ENCODE measurements at places on chromosomes 1 and 21. TPM values are rescaled to one million over a fixed set of nuclear protein-coding genes. Genes with fewer than 3 reads are reported as not detected.

GJA8 gene
- not detected for polyA plus RNA-seq

GPR161 gene
- 17.6 TPM for polyA plus RNA-seq

CFAP141 gene
- not detected for polyA plus RNA-seq

TNNT2 gene
- polyA plus RNA-seq, result 3.1 TPM

TPM3 gene
- polyA plus RNA-seq, result 278 TPM

OR2T33 gene
- polyA plus RNA-seq, result not detected

PSRC1 gene
- 83.3 TPM for polyA plus RNA-seq

OR2L2 gene
- not detected for polyA plus RNA-seq

DCST1 gene
- polyA plus RNA-seq, result 0.03 TPM

PEX11B gene
- 15.1 TPM for polyA plus RNA-seq

CELA2B gene
- not detected for polyA plus RNA-seq

PLPPR4 gene
- 0.74 TPM for polyA plus RNA-seq

CFAP74 gene
- polyA plus RNA-seq, result 0.09 TPM

SELP gene
- not detected for polyA plus RNA-seq

PLEKHO1 gene
- 23.2 TPM for polyA plus RNA-seq

FCRL2 gene
- not detected for polyA plus RNA-seq

LELP1 gene
- polyA plus RNA-seq, result not detected

ERI3 gene
- 221 TPM for polyA plus RNA-seq

PODN gene
- polyA plus RNA-seq, result 0.17 TPM

ZNF593OS gene
- not detected for polyA plus RNA-seq

BCL2L15 gene
- 0.36 TPM for polyA plus RNA-seq

SMIM1 gene
- polyA plus RNA-seq, result 9.7 TPM

TAL1 gene
- 0.06 TPM for polyA plus RNA-seq

CADM3 gene
- 8.5 TPM for polyA plus RNA-seq

APOBEC4 gene
- not detected for polyA plus RNA-seq

RHD gene
- 0.33 TPM for polyA plus RNA-seq
